ENCODE measurements at places on chromosomes 2 and 18. TPM values are rescaled to one million over a fixed set of nuclear protein-coding genes. Genes with fewer than 3 reads are reported as not detected.

The TGFA gene
- 0.73 TPM for total RNA-seq

The BCS1L gene
- total RNA-seq = 32.3 TPM

The CCDC88A gene
- 47.1 TPM for total RNA-seq

The HADHB gene
- 176 TPM for total RNA-seq

The EHBP1 gene
- total RNA-seq = 232 TPM

The RSAD2 gene
- 0.50 TPM for total RNA-seq

The ANKRD53 gene
- 0.83 TPM for total RNA-seq

The SLC5A7 gene
- total RNA-seq = not detected

The REEP1 gene
- 0.15 TPM for total RNA-seq

The MC4R gene
- total RNA-seq = not detected

The CYP26B1 gene
- under 0.01 TPM for total RNA-seq

The NT5DC4 gene
- not detected for total RNA-seq

The MAB21L4 gene
- not detected for total RNA-seq

The TFCP2L1 gene
- not detected for total RNA-seq

Data from smooth muscle cell of trachea (primary cell).